ENCODE measurements at places on chromosomes 7 and 10.

- DNase-seq = no peak
These were observed 63.9 kb upstream of the NANOS1 start for GRCh38 chr10:118965645-118966044.

GRCh38 chr7:116180302-116180701 lies 30.0 kb upstream of the TES start:
- DNase-seq = no peak

DNA sequence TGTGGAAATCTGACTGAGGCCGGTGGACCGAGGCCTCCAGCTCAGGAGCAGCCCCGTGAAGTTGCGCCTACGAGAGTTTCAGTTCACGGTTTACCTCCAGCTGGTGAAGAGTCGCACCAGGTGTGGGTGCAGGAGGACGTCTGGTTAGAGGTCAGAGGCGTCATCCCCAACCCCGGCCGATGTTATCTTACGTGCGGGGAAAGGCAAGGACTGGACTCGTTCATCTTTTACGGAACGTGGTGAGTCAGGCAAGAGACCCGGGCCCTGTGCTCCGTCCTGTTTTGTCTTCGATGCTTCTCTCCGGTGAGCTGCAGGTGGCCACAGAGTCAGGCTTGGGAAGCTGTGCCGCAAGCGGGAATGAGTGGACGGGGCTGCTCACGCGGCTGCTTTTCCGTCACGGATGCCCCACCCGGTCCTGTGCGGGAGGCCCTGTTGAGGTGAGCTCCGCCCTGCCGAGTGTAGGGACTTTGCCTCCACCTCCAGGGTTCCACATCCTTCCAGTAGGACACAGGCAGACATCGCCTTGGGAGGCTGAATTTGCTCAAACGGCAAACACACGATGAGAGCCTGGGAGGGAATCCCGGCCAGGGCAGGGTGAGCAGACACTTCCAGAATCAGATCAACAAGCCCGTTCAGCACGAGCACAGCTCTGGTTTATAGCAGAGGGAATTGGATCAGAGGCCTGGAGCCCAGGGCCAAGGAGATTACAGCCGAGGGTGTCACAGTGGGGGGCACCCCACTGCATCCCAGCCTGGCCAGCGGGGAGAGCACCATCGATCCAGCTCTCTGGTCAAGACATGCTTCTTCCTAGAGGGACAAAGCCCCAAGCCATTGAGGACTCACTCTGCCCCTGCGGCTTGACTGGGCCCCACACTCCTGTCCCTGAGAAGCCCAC lies 50.1 kb upstream of the INPP5A start:
- DNase-seq = no peak

GRCh38 chr7:57646901-57647246 lies 196.9 kb downstream of the ZNF716 start:
- DNase-seq = no peak

GRCh38 chr10:55410415-55410885 lies 609.4 kb upstream of the PCDH15 start:
- DNase-seq = no peak

DNA sequence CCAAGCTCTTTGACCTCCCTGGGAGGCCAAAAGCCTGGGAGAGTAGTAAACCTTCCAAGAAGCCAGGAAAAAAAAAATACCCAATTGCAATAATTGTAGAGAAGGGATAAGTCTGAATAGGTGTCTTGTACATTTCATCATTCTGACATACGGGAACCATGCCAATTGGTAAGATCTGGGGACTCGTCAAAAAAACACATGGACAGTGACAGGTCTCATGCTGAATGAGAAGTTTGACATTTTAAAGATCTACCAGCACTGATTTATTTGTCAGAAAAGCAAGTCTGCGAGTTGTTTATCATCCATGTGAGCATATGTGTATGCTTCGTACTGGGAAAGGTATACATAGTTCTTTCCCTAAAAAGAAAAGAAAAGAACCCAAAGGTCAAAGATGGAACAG lies 4.1 kb upstream of the ITGA8 start:
- DNase-seq = no peak

GRCh38 chr7:10939237-10939910 lies 34.3 kb upstream of the PHF14 start:
- DNase-seq = no peak

- DNase-seq = no peak
These were observed 164.6 kb downstream of the NEURL1 start for GRCh38 chr10:103658049-103658577.

GRCh38 chr7:11079907-11080306 lies 106.2 kb downstream of the PHF14 start:
- no peak for DNase-seq

DNA sequence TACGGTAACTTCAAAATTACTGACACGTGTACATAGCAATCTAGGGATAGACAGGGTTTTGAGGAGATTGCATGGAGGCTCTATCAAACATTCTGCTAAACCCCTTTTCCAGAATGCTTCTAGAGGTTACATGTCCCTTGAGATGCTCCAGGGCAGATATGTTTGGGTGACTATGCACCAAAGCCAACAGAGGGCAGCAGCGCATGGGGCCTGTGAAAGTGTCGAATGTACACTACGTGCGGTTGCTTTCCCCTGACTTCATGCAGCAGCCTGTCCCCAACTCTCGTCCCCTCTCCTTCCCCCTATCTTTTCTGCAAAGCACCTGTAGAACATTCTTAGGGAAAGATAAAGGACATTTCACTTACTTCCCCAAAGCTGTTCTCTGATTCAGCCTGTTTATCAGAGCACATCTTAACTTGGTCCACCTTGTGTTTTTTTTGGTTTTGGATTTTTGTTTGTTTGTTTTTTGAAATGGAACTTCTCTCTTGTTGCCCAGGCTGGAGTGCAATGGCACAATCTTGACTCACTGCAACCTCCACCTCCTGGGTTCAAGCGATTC lies 90.2 kb downstream of the UBE3C start:
- DNase-seq = peak; percentile 6

GRCh38 chr10:13632884-13633440 lies 46.2 kb downstream of the PRPF18 start:
- no peak for DNase-seq

DNA sequence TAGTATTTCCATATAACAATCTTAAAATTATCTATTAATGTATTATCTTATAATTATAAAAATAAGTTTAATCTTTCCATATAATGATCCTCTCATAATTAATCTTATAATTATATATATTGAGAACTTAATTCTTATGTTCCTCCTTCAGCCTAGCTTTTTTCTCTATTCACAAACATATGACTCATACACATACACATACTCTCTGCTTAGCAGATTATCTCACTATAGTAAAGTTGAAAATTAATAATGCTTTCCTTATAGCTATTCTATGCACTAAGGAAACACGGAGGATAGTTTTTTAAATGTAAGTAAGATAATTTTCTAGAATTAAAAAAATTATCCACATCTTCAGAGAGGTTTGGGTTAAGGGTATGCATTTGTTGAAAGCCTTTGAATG lies 47.7 kb upstream of the ITGB8 start:
- no peak for DNase-seq

GRCh38 chr7:135180122-135180521 lies 9.6 kb upstream of the CYREN start:
- no peak for DNase-seq

DNA sequence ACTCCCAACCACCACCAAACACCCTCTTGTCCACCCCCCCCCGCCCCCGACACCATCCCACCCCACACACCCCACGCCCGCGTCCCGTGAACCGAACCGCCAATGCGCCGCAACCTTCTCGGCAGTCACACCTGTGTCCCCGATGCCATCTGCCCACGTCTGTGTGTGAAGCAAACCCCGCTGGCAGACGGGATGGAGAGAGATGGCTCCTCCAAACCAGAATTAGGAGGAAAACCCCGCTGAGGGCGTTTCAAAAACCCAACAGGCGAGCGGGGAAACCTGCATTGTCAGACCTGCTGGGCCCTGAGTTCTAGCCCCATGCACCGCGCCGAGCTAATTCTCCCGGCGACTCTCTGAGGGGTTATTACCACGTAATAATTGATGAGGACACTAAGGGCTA lies 28.6 kb upstream of the KCNK18 start:
- DNase-seq = no peak

GRCh38 chr7:82810558-82811259 lies 352.0 kb downstream of the PCLO start:
- DNase-seq = no peak

Measured in activated CD4-positive, CD25-positive, alpha-beta regulatory T cell (primary cell).